ENCODE measurements at places on chromosomes 16 and 17. TPM values are rescaled to one million over a fixed set of nuclear protein-coding genes. Genes with fewer than 3 reads are reported as not detected.

Gene MT4
- not detected for total RNA-seq

Gene ABCC11
- 1.0 TPM for total RNA-seq

Gene ADAD2
- total RNA-seq = not detected

Gene MEIOB
- total RNA-seq = not detected

Gene MRPL10
- total RNA-seq = 56.7 TPM

GRCh38 chr17:74325743-74326379 lies at the start of gene KIF19:
TSS of gene KIF19 (plus strand) at chr17:74326226. CDS start at chr17:74326350, 124 bp downstream.
- no peak for DNase-seq
- no peak within 1 kb of the TSS for H3K27ac ChIP-seq
- no peaks in the 10 kb centered on the region for H3K4me1 ChIP-seq
- no peaks in the 10 kb centered on the region for H3K36me3 ChIP-seq
- no peak within 1 kb of the TSS for H3K4me3 ChIP-seq

DNA sequence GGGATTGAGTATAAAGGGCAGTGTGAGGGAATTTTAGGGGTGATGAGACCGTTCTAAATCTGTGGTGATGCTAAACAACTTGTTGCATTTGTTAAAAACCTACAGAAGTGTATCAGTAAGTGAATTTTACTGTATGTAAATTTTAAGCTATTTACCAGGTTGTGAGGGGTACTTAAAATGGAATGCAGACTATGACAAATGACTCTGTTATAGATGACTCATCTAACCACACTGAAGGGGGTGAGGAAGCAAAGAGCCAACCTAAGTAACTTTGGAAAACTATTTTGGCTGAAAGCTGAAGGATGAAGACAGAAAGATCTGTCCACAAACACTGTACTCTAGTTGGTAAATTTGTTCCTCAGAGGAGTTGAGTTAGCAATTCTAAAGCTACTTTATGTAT lies 5.3 kb upstream of the MKS1 start:
- peaks cover 9% of the 10 kb centered on the region for H3K4me1 ChIP-seq
- no peaks in the 10 kb centered on the region for H3K36me3 ChIP-seq
- peaks cover 8% of the 10 kb centered on the region for H3K27me3 ChIP-seq
- H3K4me3 ChIP-seq = no peak overlapping the region
- no peak overlapping the region for H3K27ac ChIP-seq

DNA sequence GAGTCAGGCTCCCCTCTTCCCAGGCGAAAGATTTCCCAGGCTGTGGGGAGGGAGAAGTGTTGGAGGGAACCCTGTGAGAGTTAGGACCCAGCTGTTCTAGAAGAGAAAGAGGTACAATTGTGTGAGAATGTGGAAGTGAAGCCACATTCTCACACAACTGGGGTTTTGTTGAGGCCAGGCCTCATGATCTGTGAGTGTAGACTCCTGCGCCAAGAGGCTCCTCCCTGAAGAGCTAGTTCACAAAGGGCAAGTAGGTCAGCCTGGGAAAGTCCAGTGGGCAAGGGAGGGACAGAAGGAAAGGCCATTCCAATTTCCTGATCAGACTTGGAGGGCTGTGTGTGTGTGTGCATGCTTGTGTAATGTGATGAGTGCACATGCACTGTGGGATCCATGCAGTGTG lies 15.2 kb downstream of the CD300LF start:
- H3K4me1 ChIP-seq = no peaks in the 10 kb centered on the region
- H3K4me3 ChIP-seq = no peak overlapping the region
- H3K36me3 ChIP-seq = no peaks in the 10 kb centered on the region
- no peak overlapping the region for H3K27ac ChIP-seq
- peaks cover 46% of the 10 kb centered on the region for H3K27me3 ChIP-seq

DNA sequence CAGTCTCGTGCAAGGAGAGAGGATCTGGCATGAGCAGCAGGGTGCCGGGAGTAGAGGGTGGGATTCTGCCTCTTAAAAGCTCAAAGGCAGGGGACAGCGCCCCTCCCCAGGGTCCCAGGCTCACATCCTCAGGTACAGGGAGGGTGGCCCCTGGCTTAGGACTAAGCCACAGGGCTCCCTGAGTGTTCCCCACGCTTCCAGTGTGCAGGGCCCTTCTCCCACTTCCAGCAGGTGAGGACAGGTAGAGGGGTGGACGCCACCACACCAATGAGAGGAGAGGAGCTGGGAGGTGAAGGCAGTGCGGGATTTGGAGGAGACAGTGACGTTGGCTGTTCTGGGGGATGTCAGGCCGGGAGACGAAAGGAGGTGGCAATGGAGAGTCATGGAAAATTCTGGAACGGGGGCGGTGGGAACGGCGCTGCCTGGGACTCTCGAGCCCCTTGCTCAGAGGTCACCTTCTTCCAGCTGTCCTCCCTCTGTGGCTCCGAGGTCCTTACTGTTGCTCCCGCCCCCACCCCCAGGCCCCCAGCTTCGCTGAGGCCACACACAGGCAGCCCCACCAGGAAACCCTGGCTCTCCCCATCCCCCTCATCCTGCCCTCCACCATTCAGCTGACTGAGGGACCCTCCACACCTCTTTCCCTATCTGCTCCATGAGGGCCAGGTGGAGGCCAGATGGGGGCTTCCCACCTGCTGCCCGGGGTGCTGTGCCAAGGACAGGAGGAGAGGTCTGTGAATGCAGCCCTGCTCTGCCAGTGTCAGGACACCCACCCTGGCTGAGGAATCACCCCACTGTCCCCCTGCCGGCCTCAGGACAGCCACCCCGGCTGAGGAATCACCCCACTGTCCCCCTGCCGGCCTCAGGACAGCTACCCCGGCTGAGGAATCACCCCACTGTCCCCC lies 57.7 kb upstream of the ACSF3 start:
- no peak overlapping the region for H3K27ac ChIP-seq
- no peak overlapping the region for H3K4me3 ChIP-seq
- no peak for DNase-seq
- H3K27me3 ChIP-seq = peaks cover 25% of the 10 kb centered on the region
- no peaks in the 10 kb centered on the region for H3K4me1 ChIP-seq
- H3K36me3 ChIP-seq = no peaks in the 10 kb centered on the region

GRCh38 chr17:69503711-69504110 lies 89.2 kb downstream of the MAP2K6 start:
- H3K27ac ChIP-seq = no peak overlapping the region
- H3K4me1 ChIP-seq = peaks cover 24% of the 10 kb centered on the region
- no peaks in the 10 kb centered on the region for H3K36me3 ChIP-seq
- H3K27me3 ChIP-seq = no peaks in the 10 kb centered on the region
- no peak for DNase-seq
- no peak overlapping the region for H3K4me3 ChIP-seq

All from HepG2 (cell line).